ENCODE measurements at places on chromosomes 5 and 9.
A peak's percentile ranks its signal among the peaks of the same experiment; 100 is the strongest.

GRCh38 chr9:15018096-15018637 is 107.9 kb upstream of the FREM1 start:
- no peak for DNase-seq

GRCh38 chr5:160543395-160543794 is 121.7 kb downstream of the PTTG1 start:
- no peak for DNase-seq

DNA sequence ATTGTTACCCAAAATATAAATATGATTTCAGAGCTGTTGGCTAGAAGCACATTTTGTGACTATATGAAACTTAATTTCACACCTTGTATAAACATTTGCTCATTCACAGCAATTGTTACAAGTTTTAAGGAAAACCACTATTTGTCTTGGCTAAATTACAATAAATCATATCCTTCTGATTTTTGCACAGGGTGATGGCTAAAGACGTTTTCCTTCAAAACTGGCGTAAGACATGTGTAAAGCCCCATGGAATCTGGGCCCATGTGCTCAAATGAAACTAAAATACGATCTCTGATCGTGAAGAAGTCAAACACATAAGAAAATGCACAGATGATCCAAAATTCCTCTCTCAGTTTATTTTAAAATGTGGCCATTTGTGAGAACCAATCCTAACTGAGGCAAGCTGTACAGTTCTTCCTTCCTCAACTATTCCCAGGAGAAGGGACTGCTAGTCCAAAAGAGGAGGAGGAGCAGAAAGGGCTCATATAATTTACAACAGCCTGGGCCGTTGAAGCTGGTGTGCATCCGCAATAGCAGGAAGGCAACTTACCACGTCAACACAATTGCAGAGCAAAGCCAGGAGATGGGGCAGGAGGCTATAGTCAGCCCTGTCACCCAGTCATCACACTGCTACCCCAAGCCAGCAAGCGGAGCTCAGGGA is 98.4 kb downstream of the MED27 start:
- DNase-seq: no peak

DNA sequence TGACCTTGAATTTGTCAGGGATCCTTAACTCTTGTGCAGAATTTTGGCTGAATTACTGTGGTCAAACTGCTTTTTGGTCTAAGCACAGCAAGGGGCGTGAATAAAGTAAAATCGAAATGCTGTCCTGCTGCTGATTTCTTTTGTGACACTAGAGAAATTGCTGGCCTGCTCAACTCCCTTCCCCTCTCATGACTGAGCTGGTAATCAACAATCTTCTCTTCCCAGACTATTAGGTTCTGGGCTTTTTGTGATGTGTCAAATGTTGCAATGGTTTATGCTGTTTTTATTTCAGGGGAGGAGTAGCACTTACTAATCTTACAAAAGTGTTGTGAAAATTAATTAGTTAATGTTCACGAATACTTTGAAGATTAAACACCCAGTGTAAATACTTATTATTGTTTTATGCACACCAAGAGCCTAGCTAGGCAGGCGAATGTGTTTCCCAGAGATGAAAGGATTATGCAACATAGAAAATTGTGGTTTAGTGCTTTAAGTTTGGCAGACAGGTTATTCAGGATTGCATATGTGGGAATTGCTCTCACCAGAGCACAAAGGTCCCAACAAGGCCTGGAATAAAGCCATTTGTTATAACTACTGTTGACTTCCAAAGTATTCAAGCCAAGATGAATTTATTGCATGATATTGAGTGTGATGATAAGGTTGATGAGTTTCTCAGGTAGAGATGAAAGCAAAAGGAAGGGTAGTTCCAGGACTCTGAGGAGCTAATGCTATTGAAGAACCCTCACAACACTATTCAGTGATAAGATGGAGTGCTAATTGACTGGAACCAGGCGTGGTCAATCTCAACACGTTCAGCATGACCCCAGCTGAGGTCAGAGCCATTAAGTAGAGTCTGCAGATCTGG is 280.7 kb upstream of the ZNF608 start:
- no peak for DNase-seq

DNA sequence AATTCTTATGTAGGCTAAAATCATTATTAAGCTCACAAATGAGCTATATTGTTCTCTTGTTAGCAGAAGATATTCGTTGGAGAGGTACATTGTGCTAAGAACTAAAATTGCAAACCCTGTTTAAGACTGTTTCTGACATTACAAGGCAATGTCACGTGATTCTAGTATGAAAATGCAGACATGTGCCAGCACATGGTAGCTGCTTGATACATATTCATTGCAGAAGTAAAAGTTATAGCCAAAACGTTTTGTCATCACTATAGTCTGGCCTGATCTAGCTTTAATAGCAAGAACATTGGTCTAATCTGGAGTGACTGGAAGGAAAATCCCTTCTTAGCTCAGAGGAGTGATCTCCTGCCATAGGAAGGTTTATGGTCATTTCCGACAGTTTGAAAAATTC is 144.7 kb downstream of the CFAP90 start:
- no peak for DNase-seq

- DNase-seq: no peak
These were observed 31.5 kb downstream of the GAPVD1 start for GRCh38 chr9:125293134-125293533.

DNA sequence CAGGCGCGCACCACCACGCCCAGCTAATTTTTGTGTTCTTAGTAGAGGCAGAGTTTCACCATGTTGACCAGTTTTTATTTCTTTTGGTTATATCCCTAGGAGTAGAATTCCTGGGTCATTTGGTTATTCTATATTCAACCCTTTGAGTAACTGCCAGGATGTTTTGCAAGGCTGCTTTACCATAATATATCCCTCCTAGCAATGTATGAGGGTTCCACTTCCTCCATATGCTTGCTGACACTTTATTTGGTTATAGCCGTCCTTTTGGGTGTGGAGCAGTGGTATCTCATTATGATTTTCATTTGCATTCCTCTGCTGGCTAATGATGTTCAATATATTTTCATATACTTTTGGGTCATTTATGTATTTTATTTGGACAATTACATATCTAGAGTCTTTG is 81.2 kb downstream of the RAB24 start:
- no peak for DNase-seq

GRCh38 chr5:81310402-81311063 is 9.1 kb downstream of the ZCCHC9 start:
- no peak for DNase-seq

DNA sequence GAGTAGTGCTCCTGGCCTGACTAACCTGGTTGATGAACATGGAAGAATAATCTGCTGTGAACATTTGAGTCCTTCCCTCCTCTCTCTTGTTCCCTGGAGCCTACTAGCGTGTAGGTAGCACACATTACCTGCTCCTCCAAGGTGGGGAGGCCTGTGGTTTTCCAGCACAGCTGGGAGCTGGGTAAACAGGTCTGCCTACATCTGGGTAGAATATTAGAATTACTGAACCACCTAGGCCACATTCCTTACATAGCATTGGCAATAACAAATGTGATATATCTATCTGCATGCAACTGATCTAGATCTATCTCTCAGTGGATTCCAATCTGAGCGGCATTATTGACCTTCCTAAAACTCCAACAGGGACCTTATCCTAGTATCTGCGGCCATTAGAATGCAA is 151.0 kb upstream of the ZNF366 start:
- DNase-seq: no peak

DNA sequence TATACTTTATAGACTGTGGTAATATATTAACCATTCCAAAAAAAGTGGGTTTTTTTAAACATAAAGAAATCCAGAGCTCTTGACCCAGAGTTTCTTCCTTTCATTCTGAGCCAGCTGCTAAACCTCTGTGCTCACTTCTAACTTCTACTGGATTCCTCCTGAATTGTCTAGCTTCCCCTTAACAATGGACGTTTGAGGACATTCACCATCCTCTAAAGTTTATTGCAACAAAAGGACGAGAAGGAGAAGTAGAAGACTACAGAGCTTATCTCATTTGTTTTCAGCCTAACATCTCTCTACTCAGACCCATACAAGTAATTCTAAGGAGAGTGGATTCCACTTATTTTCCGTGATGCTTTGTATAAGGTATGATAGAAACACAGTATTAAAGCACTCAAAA is 284.2 kb downstream of the MAST4 start:
- no peak for DNase-seq

- DNase-seq: no peak
These were observed 38.1 kb downstream of the ITGA1 start for GRCh38 chr5:52825826-52826225.

- no peak for DNase-seq
These were observed 134.6 kb upstream of the RANBP3L start for GRCh38 chr5:36436306-36436705.

- peak; percentile 23 for DNase-seq
These were observed 51.2 kb downstream of the SAR1B start for GRCh38 chr5:134581241-134581981.

Measured in AG08395 (cell line).